ENCODE measurements at places on chromosomes 2 and 18. TPM values are rescaled to one million over a fixed set of nuclear protein-coding genes. Genes with fewer than 3 reads are reported as not detected.

DNA sequence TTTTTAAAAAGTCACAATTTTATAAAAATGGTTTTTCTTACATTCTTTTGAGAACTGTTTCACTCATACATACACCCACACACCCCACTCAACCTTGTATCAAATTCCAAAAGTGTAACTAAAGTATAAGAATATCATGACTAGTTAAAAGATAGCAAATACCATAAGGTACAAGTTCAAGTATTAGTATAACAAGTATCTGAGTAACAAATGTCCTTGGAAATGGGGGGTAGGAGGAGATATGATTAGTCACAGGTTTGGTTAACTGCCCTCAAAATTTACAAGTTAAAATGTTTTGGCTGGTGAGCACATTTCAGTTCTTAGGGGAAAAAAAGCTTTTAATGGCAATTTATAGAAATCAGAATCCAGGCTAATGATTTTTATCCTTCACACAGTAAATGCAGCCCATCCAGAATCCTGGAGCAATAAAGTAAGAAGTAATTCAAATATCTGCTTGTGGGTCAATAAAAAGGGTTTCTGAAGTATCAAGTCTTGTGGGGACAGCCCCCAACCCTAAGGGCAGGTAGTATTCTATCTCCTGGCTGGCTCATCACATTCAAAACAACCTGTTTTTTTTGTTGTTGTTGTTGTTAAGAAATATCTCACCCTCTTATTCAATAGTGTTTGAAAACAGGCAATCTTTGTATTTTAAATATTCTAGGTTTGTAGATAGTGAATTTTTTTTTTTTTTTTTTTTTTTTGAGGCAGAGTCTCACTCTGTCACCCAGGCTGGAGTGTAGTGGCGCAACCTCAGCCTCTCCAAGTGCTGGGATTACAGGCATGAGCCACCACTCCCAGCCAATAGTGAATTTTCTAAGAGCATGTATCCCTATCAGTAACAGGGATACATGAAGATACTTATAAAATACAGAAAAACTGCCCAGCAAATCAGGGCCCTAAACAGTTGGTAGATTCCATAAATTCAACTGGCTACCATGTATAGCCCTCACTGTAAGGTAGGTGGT lies 14.5 kb downstream of the IAH1 start:
- DNase-seq: no peak

DNA sequence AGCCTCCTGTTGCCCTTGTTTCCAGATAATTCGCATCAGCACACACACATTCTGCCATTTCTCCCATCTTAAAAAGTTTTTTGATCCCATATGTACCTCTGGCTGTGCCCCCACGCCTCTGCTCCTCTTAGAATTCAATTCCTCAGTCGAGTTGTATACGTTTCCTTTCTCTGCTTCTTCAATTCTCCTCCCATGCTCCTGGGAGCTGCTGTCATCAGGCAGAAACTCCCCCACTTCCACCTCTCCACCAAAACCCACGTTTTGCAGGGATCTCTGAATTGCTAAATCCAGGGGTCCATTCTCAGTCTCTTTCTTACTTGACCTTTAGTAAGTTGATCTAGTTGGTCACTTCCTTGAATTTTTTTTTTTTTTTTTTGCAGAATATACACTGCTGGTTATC lies 98.8 kb downstream of the VWA3B start:
- DNase-seq: no peak

GRCh38 chr2:117126656-117127055 lies 687.8 kb upstream of the DDX18 start:
- no peak for DNase-seq

DNA sequence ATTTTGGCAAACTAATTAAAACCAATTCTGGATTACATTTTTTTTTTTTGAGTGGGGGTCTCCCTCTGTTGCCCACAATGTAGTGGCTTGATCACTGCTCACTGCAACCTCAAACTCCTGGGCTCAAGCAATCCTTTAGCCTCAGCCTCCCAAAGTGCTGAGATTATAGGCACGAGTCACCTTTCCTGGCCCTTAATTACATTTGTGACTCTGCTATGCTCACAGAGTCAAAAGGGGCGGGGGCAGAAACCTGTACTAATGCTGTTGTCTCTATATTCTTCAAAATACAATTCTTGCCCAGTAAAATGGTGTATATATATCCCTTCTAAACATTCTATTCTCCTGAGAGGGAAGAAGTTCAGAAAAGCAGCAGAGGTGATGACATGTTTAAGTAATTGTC lies 23.2 kb downstream of the PRKD3 start:
- no peak for DNase-seq

GRCh38 chr18:13583576-13584550 lies 142.5 kb downstream of the FAM210A start:
- DNase-seq: no peak

- no peak for DNase-seq
Measured at GRCh38 chr2:54975598-54976492, 74.4 kb downstream of the RTN4 start.

GRCh38 chr2:49831698-49832367 lies 677.5 kb upstream of the FSHR start:
- no peak for DNase-seq

GRCh38 chr18:10508591-10508990 lies 17.2 kb upstream of the NAPG start:
- DNase-seq: no peak

GRCh38 chr2:107740300-107740699 lies 86.4 kb upstream of the RGPD4 start:
- no peak for DNase-seq

DNA sequence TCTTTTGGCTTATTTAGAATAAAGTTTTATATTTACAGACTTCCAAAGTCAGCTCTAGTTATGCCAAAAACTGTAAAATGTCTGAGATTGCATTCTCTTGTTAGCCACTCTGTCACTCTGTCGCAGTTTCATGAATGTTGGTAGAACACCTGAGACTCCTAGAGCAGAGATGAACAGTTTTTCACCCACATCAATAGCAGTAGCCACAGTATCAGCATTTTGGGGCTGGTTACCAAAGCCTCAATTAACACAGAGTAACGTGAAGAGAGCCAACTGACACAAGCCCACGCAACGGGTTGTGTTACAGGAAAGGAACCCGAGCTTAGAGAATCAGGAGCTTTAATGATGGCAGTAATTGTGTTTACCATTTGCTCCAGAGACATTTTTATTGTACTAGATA lies 443.0 kb upstream of the SLC39A10 start:
- no peak for DNase-seq

GRCh38 chr2:179297927-179298326 lies 33.3 kb upstream of the SESTD1 start:
- DNase-seq: no peak

DNA sequence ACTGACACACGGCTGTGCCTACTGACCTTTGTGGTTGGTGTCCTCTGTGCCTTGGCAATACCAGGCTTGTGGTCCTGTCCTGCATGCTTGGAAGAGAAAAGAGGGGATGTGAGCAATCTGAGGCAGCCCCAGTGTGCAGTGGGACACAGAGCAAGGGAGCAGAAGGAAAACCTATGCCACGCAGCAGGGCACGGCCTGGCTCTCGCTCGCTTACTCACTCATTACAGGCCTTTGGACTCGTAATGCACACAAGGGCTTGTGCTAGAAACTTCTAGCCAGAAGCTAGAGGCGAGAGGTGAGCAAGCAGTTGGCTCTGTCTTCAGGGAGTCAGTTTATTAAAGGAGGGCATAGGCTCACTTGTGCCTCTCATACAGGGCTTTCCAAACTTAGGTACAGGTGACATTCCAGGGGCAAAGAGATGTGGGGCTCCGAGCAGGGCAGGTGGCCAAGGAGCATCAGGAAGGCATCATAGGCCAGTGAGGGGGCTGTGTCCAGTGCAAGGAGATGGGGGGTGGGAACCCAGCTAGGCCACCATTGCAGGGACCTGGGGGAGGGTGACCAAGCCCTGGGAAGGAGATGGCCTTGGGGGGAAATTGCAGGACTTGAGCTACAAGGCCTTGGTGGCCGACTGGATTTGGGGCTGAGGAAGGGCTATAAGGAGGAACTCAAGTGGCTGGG lies 100.8 kb downstream of the DYSF start:
- no peak for DNase-seq

GRCh38 chr2:11329776-11330175 lies 14.7 kb downstream of the ROCK2 start:
- no peak for DNase-seq

GRCh38 chr18:69885841-69886531 lies 61.7 kb downstream of the CD226 start:
- DNase-seq: no peak

DNA sequence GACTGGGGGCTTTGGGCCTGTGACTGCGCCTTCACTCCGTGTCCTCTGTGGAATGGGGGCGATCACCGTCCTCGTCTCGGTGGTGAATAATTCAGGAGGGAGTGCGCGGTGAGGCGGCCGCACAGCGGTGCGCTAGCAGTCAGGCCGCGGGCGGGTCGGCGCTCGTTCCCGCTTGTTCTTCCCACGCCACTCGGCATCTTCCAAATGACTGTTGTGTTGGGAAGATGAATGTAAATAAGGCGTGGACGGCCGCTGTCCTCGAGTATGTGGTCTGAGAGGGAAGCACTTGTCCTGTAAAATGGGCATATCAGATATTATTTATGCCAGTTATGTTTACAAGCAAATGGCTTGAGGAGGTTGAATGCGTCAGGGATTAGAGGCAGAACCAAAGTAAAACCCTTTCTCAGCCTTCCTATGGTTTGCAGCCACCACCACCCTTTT lies 608 bp upstream of the VPS4B start:
- peak; percentile 10 for DNase-seq

DNA sequence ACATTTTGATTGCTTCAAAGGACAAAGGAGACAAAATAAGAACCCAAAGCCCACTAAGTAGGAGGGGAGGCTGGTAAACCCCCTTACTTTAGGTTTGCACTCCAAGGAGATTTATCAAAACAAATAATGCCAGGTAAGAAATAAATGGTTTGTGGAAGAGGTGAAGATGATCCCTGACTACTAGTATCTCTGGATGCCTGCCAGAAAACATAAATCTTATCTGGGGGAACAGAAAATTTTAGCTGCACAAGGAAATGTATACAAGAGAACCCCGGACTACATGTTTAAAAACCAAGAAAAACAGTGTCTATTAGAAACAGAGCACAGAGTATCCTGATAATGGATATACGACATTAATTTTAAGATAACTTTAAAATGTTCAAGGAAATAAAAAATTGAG lies 114.1 kb downstream of the TRABD2A start:
- no peak for DNase-seq

GRCh38 chr2:216774180-216774579 lies 78.8 kb upstream of the IGFBP5 start:
- DNase-seq: no peak

GRCh38 chr18:76565238-76566173 lies 70.5 kb upstream of the ZNF516 start:
- peak; percentile 5 for DNase-seq

DNA sequence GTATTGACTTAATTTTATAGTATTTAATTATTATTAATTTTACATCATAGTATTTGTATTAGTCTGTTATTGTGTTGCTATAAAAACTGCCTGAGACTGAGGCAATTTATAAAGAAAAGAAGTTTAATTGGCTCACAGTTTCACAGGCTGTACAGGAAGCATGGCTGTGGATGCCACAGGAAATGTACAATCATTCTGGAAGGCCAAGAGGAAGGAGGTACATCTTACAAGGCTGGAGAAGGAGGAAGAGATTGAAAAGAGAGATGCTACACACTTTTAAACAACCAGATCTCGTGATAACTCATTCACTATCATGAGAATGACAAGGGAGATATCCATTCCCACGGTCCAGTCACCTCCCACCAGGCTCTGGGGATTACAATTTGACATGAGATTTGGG lies 2019.4 kb upstream of the PIK3C3 start:
- DNase-seq: no peak

- DNase-seq: no peak
Measured at GRCh38 chr2:112256654-112257053, 1.8 kb upstream of the ZC3H8 start.

RAMP1 gene
- 4.6 TPM for total RNA-seq

GULP1 gene
- total RNA-seq: 70.8 TPM

EMILIN1 gene
- total RNA-seq: 2.4 TPM

CCDC74A gene
- total RNA-seq: 5.6 TPM

All from cerebellum (tissue), 4 donors.